ENCODE measurements at places on chromosomes 2 and 18.

GRCh38 chr2:203891474-203891873 is 23.9 kb downstream of the CTLA4 start:
- peak; percentile 41 for DNase-seq

DNA sequence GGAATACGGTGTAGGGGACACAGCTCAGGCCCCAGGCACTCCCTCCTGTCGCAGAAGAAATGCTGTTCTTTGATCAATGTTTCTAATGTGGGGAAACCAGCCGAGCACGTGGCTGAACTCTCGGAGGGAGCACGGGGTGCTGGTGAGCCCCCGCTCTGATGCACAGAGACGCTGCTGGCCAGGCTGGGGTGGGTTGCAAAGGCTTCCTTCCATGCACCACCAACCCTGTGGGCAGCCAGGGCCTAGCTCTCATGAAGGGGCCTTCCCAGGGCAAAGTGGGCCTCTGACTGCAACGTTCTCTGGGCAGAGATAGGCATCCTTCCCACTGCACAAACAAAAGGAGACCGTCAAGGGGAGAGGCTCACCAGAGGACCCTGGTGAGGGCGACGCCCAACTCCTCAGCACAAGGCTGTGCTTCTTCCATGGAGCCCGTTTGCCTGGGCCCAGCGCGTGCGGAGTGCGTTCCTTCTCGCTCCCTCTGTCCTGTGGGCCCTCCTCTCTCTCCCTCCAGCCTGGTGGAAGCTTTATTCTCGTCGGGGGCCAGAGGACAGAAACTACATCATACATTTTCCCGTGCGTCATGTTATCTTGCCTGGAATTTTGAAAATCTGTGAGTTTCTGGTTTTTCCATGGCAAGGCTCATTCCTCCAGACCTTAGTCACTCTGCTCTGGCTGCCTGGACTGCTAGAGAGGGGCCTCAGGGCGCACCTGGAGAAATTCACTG is 61.1 kb upstream of the SP3 start:
- peak; percentile 19 for DNase-seq

DNA sequence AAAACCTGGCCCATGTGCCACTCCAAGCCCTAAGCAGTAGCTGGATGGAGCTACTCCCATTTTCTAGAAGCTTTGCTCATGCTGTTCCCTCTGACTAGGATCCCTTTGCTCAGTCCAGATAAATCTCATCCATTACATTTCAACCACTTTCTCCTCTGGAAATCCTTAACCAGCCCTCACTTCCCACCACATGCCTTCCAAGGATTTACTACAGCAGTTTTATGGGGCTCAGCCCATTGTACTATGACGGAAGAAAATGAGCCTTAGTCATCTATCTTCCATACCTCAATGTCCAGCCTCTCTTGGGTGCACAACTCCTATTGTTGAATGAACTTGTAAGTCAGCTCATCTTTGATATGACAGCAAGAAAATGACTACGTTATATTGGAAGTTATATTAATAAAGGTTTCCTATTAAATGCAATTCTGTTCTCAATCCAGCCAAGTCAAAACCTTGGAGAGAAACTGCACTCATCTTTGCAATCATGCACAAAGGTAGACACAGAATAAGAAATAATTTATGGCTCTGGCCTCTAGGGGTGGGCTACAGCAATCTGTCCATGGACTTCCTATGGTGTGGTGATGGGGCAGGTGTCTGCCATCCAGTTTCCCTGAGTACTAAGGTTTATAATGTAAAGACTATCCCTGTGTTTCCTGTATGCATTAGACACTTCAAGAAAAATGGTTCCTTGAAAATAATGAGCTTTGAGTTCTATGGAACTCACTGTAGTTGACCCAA is 3.4 kb downstream of the B4GALT6 start:
- DNase-seq = peak; percentile 63

- DNase-seq = no peak
Measured at GRCh38 chr2:17422061-17422460, 96.2 kb downstream of the RAD51AP2 start.

- DNase-seq = no peak
Measured at GRCh38 chr2:14712111-14712510, 79.6 kb downstream of the LRATD1 start.

- DNase-seq = no peak
Measured at GRCh38 chr2:180520921-180521581, 459.4 kb upstream of the UBE2E3 start.

DNA sequence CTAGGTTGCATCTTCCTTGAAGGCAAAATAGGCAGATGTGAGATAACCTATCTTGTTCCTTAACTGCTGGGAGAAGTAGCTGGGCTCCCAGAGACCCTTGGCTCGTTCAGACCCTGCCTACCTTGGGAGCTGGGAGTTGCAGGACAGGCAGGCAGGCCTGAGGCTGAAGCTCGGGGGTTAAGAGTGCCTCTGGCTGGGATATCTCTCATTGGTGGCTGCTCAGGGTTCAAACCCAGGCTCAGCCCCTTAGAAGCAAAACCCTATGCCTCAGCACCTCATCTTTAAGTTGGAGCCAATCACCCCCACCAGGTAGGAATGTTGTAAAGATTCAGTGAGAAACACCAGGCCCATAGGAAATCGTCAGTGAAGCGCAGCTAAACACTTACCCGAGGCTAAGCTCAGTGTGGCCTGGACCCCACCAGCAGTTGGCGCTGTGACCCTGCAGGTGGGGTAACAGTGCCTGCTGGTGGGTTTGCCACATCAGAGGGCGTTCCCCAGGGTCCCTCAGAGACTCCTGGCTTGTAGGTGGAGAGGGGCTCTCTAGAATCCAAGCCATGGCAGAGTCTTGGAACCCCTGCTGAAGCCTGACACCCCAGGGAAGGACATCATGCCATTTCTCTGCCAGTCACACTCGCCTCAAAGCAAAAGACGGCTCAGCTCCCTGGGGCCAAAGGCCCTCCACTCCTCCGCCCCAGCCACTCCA is 54.6 kb upstream of the GPR17 start:
- peak; percentile 81 for DNase-seq

DNA sequence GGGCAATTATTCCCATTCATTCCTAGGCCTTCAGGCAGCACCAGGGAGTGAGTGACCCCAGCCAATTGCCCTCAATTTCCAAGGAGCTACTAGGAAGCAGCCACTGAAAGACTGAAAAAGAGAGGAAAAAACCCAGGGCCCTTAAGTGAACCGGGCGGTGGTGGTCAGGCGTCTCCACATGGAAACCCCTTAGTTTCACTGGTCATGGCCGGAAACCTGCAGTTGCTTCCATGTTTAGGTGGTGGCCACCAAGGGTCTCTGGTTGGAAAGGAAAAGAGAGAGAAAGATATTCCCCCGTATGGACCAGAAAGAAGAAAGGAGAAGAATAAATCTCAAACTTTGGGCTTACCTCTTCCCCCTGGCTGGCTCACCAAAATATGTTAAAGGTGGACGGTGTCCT is 64.9 kb downstream of the GALR1 start:
- no peak for DNase-seq

GRCh38 chr2:97708048-97708380 is 5.4 kb upstream of the ZAP70 start:
- DNase-seq = peak; percentile 26

DNA sequence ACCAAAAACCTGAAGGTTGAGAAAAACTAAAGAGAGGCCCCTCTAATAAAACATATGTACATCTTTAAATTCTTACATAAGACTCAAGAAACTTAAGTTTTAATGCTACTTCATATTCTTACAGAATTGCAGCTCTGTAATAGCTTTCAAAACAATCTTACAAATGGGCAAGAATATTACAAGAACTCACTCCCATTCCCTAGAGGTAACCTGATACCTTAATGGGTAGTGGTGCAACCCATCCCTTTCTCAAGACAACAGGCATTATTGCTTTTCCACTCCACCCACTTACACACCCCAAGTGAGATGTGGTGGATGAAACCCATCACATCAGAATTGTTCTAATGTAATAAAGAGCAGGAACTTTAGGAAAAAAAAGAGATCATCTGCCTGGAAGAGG is 103.7 kb downstream of the RBMS1 start:
- no peak for DNase-seq

DNA sequence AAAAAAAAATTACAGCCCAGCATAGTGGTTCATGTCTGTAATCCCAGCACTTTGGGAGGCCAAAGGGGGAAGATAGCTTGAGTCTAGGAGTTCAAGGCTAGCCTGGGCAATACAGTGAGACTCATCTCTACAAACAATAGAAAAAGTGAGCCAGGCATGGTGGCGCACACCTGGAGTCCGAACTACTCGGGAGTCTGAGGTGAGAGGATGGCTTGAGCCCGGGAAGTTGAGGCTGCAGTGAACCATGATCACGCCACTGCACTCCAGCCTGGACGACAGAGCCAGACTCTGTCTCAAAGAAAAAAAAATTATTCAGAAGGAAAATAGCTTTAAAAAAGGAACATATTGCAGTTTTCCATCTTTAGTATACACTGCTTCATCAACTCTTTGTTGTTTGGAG is 47.8 kb downstream of the CYP27C1 start:
- DNase-seq = no peak

- DNase-seq = peak; percentile 63
Measured at GRCh38 chr2:96325041-96325883, at the start of gene ITPRIPL1. TSS of gene ITPRIPL1 (plus strand) at chr2:96325317. CDS start at chr2:96325840, 523 bp downstream.

- peak; percentile 60 for DNase-seq
Measured at GRCh38 chr2:17877811-17878280, 621 bp upstream of the KCNS3 start.

DNA sequence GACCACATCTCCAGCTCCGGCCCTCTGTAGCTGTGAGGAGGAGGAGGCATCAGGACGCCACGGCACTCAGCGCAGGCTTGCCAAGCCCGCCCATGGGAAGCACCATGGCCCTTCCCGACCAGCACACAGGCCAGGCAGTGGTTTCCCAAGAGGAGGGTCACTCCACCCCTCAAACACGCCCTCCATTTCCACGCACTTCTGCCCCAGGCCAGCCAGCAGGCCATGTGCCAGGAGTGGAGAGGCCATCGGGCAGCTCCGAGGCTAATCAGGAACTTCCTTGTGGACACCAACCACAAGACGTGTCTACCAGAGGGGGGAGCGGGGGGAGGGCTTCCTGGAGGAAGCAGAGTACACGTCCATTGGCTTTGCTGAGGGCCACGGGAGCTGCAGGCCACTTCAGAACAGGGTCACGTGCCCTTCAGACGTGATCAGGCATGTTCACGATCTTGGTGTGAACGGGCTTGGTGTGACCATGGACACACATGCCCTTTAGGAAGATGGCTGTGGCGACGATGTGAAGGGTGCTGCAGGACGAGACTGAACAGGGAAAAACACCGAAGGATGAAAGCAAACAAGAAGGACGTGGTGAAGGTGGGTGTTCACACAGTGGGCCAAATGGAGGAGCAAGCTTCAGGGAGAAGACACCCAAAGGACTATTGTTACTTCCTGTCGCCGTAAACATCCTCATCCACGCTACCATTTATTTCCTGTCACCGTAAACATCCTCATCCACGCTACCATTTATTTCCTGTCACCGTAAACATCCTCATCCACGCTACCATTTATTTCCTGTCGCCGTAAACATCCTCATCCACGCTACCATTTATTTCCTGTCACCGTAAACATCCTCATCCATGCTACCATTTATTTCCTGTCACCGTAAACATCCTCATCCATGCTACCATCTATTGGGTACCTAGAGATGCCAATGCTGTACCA is 6.5 kb upstream of the MTERF4 start:
- DNase-seq = no peak

DNA sequence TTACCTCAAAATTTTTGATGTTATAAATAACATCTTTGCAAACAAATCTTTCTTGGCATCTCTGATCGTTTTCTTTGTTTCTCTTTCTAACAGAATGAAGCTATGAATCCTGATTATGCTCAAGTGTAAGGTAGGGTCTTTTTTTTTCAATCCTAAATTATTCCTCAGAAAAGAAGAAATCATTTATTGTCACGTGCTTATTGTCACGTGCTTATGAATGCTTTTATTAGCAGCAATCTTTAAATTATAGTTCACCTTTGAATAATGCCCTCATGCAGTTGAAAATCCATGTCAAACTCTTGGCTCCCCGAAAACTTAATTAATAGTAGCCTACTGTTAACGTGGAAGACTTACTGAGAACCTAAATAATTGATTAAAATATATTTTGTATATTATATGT is 39.2 kb upstream of the EPAS1 start:
- DNase-seq = no peak

GRCh38 chr2:43255296-43255910 is 29.0 kb upstream of the ZFP36L2 start:
- no peak for DNase-seq

GRCh38 chr2:148896136-148896535 is 21.1 kb downstream of the KIF5C start:
- no peak for DNase-seq

GRCh38 chr2:234723400-234723799 is 226.5 kb upstream of the ARL4C start:
- DNase-seq = no peak

GRCh38 chr2:46009315-46009714 is 287.9 kb upstream of the EPAS1 start:
- DNase-seq = no peak

DNA sequence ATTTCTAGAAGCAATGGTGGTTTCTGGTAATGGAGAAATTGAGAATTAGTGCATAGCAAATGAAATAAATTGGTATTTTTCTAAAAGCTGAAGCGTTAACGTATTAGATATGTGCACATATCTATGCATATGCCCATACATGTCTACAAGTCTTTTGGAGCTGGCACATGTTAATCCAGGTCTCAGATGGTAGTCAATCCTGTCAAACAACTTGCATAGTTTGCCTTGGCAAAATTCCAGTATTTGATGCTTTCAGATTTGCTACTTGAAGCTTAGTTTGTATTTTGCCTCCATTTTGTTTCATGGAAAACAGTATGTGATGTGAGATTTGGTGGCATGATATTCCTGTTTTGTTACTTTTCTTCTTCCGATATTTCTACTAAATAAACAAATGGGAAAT is 304.6 kb downstream of the PARD3B start:
- DNase-seq = no peak

GRCh38 chr2:134307334-134307733 is 53.5 kb downstream of the MGAT5 start:
- DNase-seq = peak; percentile 52

GRCh38 chr18:50560681-50561629 is 1.1 kb downstream of the MAPK4 start:
- DNase-seq = peak; percentile 7

DNA sequence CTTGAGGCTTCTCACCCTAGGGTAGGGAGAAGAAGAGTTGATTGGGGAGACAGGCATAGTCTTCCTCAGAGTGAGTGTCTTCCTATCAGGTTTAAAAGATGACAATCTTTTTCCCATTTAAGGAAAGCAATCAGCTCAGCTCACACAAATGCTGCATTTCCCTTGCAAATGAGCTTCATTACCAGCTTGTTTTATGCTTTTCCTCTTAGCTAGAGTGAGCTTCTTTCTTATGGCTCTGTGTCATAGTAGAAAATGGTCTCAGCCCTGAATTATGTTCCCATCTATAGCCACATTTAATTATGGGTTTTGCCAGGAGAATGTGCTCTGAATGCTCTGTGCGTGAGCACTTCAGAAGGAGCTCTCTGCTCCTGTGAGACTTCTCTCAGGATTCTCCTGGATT is 112.8 kb upstream of the NCK2 start:
- DNase-seq = no peak

DNA sequence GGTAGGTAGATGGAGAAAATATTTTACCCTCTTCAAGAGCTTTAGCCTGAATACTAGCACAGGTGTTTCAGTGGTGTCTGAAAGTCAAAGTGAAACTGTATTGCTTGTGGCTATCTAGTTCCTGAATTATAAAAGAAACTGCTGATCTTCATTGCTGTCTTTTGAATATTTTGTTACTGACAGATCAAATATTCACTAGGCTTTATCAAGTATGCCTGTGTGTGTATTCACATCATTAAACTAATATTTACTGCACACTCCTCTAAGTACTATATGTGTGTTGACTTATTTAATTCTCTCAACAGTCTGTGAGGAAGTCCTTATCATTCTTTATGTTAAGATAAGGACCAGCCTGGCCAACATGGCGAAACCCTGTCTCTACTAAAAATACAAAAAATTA is 139.6 kb downstream of the SOCS6 start:
- no peak for DNase-seq

GRCh38 chr2:41933585-41934320 is 114.1 kb upstream of the PKDCC start:
- DNase-seq = no peak

Data from hematopoietic multipotent progenitor cell treated with erythropoietin and hydrocortisone succinate and interleukin-3 and kit ligand, for 4 days (in vitro differentiated cells).